Keratinocyte (primary cell): ENCODE measurements at places on chromosomes 1 and 21.

DNA sequence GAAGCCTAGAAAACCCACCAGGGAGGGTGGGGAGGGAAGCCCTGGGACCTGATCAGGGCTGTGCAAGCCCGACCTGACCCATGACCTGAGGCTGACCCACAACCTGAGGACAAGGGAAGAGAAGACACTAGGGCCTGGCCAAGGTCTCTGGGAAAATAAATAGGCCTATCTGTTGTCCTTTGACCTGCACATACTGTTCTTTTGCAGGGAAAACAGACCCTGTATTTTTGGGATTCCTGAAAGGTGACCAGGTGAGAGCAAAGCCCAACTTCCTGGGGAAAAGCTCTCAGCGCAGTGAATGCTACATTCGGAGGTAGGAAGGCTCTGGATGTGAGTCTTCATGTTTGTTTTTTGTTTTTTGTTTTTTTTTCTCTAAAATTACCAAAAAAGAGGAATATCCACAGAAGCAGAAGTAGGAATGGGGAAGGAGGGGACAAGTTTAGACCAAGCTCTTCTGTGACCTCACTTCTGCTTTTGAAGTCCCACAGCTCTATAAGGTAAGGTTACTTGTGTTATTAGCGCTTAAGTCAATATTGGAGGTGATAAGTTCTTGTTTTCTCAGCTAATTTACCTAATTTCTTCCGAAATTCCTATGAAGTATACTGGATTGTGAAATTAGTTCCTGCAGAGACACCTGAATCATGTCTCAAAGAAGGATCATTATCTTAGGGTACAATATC, 26.2 kb upstream of the LYST start:
- DNase-seq: no peak

- no peak for DNase-seq
Observed at GRCh38 chr1:206479183-206480125, 9.2 kb downstream of the IKBKE start.

DNA sequence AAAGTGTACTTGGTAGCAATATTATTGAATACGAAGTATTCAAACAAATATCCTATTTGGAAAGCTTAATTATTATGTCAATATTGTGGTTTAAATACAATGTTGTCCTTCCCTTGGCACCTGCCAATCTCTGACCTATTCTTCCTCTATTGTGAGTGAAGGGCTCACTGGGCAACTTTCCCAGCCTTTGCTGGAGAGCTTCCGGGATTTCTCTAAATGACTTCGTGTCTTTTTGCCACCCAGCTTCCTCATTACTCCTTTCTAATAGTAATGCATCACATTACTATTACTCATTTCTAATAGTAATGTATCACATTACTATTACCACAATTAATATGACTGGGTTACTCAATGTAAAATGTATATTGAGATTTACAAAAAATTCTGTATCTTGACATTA, 880.6 kb downstream of the BRINP3 start:
- no peak for DNase-seq

GRCh38 chr1:175208773-175209492, 16.4 kb upstream of the KIAA0040 start:
- DNase-seq: no peak

- DNase-seq: no peak
Observed at GRCh38 chr21:16357994-16358393, 628.2 kb downstream of the USP25 start.

DNA sequence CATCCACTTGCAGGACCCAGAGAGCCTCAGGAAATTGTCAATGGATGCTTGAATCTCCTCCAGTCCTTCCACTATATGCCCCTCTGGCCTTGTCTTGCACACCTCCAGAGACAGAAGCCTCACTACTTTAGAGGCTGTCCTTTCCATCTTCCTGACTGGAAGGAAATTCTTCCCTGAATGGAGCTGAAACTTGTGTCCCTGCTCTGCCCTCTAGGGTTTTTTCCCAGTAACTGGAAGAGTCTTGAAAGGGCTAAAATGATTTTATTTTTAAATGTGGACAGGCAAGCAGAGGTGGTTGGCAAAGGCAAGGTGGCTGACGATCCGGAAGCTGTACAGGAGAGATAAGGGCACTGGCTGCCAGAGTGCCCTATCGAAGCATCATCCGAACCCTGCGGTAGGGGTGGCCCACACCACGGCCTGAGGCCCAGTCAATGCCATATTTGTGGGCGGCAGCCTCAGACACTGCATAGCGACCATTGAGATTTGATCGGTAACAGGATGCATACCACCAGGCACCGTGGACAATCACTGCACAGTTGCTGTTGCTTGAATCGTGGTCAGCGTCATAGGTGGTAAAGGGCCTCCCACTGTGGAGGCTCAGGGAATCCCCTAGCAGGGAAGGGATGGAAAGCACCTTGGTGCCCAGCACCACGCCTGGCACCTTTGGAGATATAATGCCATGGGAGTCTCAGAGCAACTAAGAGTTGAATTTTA, 2.3 kb upstream of the MAP3K6 start:
- DNase-seq: no peak

GRCh38 chr1:111911776-111912515, 77.5 kb downstream of the KCND3 start:
- DNase-seq: no peak

- no peak for DNase-seq
Observed at GRCh38 chr1:101166583-101167120, 70.2 kb upstream of the S1PR1 start.

DNA sequence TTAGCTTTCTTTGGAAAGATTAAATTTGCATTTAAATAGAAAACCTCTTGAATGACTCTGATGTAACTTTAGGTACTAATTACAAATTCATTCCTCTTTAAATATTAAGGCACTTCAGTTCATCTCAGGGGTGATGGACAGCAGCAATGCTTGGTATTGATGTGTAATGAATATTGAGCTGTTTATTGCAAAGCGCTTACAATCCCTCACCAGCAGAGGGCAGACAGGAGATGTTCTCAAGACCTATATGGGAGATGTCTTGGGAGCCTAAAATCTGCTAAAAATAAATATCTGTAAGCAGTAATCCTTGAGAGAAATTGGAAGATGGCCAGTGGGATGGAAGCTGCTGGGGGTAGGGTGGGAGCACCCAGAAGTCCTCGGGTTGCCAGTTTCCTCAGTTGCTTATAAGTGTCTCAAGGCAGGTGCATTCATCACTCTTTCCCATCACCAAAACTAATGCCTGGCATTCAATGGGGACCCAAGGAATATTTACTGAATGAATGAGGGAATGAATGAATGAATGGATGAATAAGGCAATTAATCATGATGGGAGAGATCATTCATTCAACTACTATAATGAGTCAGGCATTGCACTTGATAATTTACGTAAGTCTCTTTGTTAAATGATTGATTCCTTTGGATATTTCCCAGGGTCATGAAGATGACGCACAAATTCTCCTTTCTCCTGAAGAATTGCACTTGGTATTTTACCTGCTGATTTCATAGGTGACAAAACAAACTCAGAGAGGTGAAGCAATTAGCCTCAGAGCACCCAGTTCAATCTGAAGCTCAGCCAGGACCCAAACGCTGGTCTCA, 2.3 kb downstream of the KLHDC8A start:
- peak; percentile 35 for DNase-seq

GRCh38 chr21:17693801-17694200, 81.1 kb upstream of the BTG3 start:
- DNase-seq: no peak

- DNase-seq: no peak
Observed at GRCh38 chr1:71829346-71829745, 453.0 kb downstream of the NEGR1 start.

DNA sequence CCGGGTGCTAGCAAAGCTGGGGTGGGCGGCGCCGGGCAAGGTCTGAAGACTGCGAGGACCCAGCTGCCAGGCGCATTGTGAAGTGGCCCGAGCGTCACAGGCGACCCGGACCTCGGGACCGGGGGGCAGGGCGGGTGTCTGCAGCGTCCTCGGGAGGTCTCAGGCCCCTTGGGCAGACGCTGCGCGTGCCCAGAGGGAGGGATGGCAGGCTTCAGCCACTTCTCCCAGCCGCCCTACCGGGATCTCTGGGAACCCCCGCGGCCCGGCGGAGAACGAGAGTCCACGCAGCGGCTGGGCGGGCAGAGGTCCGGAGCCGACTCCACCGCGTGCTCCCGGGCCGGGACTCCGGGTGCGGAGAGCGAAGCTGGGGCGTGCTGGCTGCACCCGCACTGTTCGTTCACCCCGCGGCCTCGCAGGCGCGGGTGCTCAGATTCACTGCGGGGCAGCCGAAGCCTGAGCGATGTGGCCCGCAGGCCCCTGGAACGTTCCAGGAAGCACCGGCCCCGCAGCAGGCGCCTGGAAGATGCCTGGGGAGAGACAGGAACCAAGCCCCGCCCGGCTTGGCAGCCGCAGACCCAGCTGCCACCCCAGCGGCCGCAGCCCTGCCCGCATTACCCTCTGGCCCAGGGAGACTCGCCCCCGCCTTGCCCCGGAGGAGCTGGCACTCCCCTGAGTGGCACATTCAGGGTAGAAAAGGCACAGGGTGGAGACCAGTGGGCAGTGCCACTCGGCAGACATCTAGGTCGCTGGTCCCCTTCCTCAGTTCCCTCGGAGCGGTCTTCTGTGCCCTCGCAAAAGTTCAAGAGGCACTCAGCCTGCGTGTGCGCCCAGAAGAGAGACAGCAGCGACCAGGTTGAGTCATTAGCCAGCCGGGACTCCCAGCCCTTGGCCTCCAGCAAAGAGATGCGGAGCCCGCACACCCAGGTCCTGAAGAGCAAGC, at the start of gene CCDC185:
Gene CCDC185 (plus strand): TSS at position 141 of the 940 bp plus-strand sequence. CDS start 61 bp downstream, at position 202.
- DNase-seq: no peak

- peak; percentile 21 for DNase-seq
Observed at GRCh38 chr1:202852163-202852904, 36.6 kb downstream of the RABIF start.

- no peak for DNase-seq
Observed at GRCh38 chr1:44417351-44418021, 12.4 kb downstream of the RNF220 start.

GRCh38 chr21:36526104-36526503, 46.2 kb upstream of the CLDN14 start:
- DNase-seq: no peak

DNA sequence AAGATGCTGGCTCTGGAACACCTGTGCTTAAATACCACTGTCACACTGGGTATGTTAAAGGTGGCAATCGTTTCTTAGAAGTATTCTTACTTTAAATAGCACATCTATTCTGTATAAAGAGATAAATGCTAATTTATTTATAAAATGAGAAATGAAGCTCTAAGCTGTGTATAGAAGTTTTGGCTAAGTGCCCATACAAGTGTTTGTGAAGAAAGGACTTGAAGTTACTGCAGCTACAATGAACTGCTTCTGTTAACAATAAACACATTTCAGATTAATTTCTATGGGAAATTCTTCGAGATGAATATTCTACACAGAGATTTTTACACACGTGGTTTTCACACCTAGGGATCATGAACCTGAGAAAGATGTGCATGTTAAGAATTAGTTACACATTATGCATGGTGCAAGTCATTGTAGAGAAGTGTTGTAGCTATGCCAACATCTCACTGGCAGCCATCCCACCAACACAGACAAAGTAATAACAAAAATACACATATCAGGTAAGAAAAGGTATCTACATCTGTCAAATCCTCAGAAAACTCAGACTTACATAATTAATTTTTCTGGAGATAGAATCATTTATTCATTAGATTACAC, 16.2 kb downstream of the COL24A1 start:
- DNase-seq: no peak

- DNase-seq: no peak
Observed at GRCh38 chr1:181794332-181794731, 267.2 kb downstream of the ZNF648 start.
